ENCODE measurements at places on chromosomes 4 and X. TPM values are rescaled to one million over a fixed set of nuclear protein-coding genes. Genes with fewer than 3 reads are reported as not detected.

DNA sequence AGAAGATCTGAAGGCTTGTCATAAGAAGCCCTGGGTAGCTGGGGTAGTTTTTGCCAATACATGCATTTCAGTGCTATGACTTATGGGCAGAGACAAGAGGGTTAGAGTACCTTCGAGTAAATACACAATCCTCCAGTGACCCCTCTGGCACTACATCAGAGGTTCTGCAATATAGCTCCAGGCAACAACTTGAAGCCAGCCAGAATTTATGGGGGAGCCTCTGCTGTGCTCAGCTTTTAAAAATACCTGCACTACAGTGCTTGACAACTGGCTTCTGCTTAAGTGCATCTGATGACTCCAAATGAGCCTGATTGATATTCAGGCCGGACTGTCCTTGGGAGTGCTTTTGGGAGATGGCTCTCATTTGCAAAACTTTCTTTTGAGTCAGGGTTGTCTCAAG, 44.9 kb upstream of the SMAD1 start:
- no peak for DNase-seq

GRCh38 chr4:166422475-166422874, 549.4 kb downstream of the TLL1 start:
- no peak for DNase-seq

TCEAL3 gene
- total RNA-seq, result 52.4 TPM

DNA sequence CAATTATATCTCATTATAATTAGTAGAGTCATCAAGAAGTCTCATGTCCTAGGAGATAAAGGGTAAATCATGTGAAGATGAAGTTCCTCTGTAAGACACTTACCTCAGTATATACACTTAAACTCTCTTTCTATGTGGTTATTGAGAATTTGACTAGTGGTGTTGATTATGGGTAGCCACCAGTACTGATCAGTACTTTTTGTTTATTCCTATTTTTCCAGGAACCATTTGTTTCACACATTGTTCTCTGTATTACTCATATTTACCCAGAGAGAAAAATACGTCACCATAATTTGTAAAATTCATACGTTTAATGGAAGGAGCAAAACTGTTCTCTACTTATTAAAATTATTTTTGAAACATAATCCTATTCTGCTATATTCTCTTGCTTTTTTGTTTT, 55.8 kb upstream of the PRDM8 start:
- DNase-seq, result no peak

DNA sequence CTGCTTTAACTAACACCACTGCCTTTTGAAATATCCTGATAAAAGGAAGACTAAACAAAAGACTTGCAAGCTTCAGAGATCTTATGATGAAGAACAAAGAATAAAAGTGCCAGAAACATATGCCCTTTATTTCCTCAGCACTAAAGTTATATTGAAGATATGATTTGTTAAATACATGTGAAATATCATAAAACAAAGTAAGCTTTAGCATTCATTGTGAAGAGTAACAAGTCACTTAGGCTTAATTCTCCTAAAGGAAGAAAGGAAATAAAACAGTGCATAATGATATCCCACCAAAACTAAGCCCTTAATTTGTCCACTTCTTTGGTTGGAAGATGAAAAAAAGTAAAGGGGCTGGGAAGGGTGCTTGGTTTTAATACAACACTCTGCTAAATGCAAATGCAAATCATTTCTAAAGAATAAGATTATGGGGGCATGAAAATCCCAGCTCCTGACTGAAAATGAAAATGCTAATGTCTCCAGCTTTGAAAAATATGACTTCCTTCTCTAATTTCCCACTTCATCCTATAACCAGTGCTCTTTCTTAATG, 227.2 kb downstream of the FAT4 start:
- no peak for DNase-seq

DNA sequence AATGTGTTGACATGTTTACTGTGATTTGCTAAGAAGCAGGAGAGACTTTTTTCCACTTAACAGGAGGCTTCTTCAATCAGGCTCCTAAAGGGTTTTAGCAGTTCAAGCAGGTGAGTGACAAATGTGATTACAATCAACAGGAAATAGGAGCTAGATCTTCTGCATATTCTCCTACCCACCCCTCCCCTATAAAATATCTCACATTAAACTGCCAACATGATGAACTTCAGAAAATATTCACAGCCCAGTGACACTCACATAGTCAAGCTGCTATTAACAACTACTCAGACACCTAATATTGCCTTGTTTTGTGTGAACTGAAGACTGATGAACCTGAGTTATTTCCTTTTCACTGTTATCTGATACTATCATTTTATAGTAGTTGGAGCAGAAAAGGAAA, 55.9 kb upstream of the ANTXR2 start:
- no peak for DNase-seq

All from breast epithelium (tissue), 4 donors.